ENCODE measurements at places on chromosomes 7 and 10.

GRCh38 chr10:68435803-68436202 is 28.7 kb upstream of the RUFY2 start:
- DNase-seq: no peak

DNA sequence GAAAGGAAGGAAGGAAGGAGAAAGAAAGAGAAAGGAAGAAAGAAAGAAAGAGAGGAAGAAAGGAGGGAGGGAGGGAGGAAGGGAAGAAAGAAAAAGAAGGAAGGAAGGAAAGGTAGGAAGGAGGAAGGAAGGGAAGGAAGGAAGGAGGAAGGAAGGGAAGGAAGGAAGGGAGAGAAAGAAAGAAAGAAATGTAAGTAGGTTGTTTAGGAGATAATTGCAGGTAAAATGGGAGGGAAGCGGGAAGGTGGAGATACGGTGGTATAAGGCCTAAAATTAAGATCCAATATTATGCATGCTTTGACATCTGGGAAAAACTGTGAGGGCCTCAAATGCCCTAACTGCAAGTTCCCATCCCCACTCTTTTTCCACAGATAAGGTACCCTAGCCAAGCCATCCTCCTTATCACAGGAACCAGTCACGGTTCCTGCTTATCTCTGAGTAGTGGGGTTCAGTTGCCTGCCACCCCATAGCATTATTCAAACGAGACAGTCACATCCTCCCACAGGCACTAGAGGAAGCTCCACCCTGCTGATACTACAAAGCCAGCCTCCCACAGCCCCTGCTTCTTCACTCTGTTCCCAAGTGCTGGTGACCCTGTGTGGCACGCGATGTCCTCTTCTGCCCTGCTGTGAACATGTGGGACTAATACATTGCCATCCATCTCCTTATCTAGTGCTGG is 28.7 kb downstream of the ST8SIA6 start:
- no peak for DNase-seq

DNA sequence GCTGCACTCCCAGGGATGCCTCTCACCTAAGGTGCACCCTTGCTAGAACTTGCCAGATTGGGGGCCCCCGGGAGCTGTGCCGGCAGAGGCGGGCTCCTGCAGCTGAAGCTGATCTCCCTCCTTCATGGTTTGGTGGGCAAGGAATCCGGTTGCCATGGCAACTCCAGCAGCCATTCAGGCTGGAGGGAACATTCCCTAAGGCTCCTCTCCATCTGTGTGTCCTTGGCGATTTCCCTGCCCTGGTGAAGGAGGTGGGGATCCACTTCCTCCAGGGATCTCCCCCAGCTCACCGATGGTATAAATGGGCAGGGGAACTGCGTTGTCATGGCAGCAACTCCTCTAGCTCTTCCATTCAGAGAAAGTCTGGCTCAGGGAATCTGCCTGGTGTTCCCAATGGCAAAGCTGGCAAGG is 49.6 kb upstream of the GPR158 start:
- no peak for DNase-seq

- DNase-seq: no peak
Measured at GRCh38 chr10:33428682-33429081, 94.2 kb upstream of the NRP1 start.

GRCh38 chr7:100642534-100642907 is 1.2 kb upstream of the TFR2 start:
- DNase-seq: no peak

- DNase-seq: no peak
Measured at GRCh38 chr10:75764974-75765788, 333.8 kb downstream of the LRMDA start.

GRCh38 chr7:2472739-2473138 is 3.5 kb downstream of the GRIFIN start:
- DNase-seq: no peak

DNA sequence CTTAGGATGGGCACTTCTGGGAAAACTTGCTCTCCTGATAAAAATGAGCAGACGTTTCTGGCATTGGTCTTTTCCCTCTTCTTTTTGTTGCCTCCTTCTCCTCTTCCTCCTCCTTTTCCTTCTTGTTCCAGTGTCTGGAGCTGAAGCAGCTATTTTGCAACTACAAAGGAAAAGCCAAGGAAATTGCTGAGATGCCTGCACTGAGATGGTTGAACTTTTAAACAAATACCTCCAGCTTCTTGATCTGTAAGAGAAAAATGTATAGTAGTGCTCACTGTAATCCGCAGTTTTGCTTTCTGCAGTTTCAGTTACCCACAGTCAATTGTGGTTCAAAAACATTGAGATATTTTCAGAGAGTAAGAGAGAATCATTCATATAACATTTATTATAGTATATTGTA is 7.5 kb upstream of the SND1 start:
- no peak for DNase-seq

DNA sequence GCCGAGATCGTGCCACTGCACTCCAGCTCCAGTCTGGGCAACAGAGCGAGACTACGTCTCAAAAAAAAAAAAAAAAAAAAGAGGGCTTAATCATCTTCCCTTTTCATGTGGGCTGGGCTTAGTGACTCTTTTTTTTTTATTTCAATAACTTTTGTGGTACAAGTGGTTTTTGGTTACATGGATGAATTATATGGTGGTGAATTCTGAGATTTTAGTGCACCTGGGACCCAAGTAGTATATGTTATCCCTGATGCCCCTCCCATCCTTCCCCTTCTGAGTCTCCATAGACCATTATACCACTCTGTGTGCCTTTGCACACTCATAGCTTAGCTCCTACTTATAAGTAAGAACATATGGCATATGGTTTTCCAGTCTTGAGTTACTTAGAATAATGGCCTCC is 4.8 kb upstream of the ADAM12 start:
- DNase-seq: no peak

- DNase-seq: peak; percentile 95
Measured at GRCh38 chr10:124211921-124212320, 118.5 kb upstream of the CHST15 start.

DNA sequence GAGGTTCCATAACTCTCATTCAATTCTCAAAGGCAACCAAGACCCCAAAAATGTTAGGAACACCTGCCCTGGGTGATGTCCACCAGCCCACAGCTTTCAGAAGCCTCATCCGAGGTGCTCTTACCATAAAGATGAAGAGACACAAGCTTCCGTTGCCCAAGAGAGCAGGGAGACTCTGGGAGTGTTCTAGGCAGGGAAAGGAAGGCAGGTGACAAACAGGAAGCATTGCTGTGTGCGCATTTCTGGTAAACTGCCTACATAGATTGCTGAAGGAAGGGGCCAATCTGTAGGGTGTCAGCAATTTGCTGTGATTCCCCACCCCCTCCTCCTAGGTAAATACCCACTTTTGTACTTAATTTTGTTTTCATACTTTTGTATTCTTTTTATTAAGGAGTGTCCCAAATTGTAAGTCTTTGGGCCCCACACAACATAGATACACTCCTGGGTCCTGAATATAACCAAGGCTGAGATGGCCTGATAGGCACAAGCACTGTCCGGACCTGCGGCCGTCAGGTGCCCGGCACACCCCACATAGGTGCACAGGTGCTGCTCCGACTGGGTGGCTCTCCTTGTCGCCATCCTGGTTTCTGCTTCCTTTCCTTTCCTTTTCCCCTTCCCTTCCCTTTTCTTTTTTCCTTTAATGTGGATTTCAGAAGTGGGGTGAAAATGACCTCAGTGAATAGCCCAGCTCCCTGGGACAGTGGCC is 51.4 kb upstream of the SMNDC1 start:
- no peak for DNase-seq
